Stimulated activated CD4-positive, alpha-beta T cell treated with anti-CD3 and anti-CD28 coated beads, Interleukin-15, amount 100 ng/mL, for 24 hours (primary cell): ENCODE measurements at places on chromosomes 1 and 21.
A peak's percentile ranks its signal among the peaks of the same experiment; 100 is the strongest.

GRCh38 chr1:23772049-23772853, 6.0 kb upstream of the PITHD1 start:
- peak; percentile 91 for DNase-seq

GRCh38 chr1:156894711-156895454, 1.4 kb downstream of the PEAR1 start:
- no peak for DNase-seq

GRCh38 chr1:172779491-172779890, 120.6 kb downstream of the FASLG start:
- DNase-seq = no peak

GRCh38 chr1:4397196-4397595, 257.2 kb upstream of the AJAP1 start:
- DNase-seq = no peak

DNA sequence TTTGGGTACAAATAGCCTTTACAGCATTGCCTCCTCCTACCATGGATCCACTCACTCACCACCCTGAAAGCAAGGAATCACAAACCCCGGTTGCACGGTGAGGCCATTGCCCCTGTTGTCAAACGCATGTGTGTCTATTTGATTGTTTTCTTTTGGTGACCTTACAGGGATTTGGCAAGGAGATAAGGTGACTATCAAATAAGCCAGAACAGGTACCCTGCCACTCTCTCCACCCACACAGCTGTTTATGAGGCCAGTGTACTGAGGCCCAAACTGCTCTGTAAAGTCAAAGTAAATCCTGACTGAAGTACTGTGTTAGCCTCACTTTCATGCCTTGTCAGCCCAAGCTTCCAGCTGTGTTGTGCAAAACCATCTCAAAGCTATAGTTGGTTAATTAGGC, 136.4 kb downstream of the HUNK start:
- no peak for DNase-seq
